NCI-H2171 (cell line): ENCODE measurements at places on chromosomes 12 and 14.
A peak's percentile ranks its signal among the peaks of the same experiment; 100 is the strongest.

DNA sequence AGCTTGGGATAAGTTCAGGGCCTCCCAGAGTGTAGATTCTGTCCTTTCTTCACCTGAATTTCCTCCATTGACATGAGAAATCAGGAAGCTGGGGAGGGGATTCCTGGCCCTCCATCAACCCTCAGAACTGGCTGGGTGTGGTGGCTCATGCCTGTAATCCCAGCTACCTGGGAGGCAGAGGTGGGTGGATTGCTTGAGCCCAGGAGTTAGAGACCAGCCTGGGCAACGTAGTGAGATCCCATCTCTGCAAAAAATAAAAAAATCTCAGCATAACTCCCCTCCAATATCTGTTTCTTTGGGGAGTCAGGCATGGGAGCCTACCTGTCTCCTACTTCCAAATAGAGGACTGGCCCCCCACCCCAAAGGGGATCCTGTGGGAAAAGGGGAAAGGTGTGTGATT, 59.8 kb upstream of the TBX3 start:
- DNase-seq: no peak

GRCh38 chr14:65941091-65941490, 528.6 kb downstream of the FUT8 start:
- peak; percentile 2 for DNase-seq

GRCh38 chr14:52094546-52095271, 25.9 kb upstream of the NID2 start:
- DNase-seq: no peak

- no peak for DNase-seq
Measured at GRCh38 chr14:106396999-106397398, 870.6 kb downstream of the TMEM121 start.

DNA sequence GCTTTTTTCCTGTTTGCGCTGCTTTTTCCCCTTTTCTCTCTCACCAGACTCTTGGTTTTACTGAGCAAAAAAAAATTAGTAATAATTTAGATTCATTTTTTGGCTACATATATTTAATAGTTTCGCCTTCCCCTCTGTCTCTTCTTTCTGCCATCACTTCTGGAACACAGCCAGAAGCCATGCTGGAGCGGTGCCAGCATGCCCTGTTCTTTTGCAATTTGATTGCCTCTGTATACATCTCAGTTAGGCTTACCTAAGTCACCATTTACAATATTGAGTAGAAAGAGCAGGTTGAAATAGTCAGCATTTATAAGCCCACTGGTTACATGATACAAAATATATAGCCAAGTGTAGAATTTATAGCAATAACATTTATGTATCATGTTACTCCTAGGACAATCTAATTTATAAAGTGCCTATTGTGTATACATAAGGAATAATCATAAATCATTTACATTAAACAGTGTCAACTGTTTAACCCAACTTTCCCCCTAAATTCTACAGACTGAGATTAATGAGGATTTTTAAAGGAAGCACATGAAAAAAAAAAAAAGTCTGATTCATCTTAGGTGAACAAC, 413.8 kb upstream of the SOX5 start:
- no peak for DNase-seq

- no peak for DNase-seq
Measured at GRCh38 chr14:75411214-75411540, 16.6 kb upstream of the JDP2 start.

DNA sequence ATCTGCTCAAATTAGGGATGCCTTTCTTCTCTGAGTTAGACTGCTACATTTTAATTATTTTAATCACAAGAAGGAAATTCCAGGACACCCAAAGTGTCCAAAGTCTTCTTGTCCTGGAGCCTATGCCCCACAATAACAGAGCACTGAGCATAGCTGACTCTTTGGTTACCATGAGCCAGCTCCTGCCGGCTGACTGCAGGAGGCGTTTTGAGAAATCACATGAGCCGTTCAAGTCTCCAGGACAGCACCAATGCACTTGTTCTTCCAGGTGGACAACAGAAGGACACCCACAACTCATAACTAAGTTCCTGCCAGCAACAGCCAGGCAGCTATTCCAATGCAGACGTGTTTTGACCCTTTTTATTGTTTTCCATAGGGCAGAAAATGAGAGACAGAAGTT, 46.0 kb upstream of the SRSF5 start:
- DNase-seq: no peak

DNA sequence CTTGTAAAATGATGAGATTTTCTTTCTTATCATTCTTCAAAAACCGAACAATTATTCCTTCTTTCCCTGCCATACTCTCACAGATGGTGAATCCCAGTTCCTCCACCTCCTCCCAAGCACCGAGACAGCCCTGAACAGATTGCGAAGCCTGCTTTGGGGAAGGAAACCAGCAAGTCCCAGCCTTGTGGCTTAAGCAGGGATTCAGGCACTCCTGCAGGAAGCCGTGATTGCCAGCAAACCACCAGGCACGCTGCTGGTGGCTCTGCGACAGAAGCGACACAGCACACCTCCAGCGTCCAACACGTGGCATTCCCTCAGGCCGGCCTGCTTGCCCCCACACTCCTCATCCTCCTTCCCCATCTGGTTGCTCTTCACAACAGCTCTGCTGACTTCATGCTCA, 237.7 kb downstream of the GXYLT1 start:
- no peak for DNase-seq

DNA sequence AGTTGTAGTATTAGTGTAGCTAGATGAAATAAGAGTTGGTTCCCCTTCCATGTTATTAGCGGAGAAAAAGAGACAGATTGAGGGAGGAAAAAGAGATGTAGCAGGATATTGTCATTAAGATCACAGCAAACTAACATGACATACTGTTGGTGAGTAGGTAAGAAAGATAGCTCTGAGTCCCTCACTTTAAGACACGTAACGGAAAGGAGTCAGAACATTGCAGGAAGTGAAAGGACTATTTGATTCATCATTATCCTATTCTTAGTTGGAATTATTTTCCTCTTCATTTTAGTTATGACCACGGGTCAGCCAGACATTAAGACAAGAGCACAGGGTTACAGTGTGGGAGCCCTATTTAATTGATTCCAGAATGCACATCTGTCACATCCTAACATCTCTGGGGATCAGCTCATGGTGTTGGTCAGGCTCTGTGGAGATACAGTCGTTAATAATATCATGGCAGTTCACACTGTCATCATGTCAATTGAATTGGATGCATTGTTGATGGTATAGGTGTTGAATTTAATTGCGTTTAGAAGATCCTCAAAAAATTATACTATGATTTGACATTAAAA, 55.0 kb downstream of the TMX1 start:
- no peak for DNase-seq

DNA sequence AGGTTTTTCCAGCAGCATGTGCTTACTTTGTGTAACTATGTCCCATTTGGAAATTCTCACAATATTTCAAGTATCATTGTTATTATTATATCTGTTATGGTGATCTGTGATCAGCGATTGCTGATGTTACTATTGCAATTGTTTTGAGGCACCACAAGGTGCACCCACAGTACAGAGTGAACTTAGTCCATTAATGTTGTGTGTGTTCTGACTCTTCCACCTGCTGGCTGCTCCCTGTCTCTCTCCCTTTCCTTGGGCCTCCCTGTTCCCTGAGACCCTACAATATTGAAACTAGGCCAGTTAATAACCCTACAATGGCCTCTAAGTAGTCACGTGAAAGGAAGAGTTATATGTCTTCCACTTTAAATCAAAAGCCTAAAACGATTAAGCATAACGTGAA, 153.9 kb downstream of the PIK3C2G start:
- DNase-seq: no peak

- no peak for DNase-seq
Measured at GRCh38 chr14:71361336-71361735, 454.1 kb downstream of the PCNX1 start.

DNA sequence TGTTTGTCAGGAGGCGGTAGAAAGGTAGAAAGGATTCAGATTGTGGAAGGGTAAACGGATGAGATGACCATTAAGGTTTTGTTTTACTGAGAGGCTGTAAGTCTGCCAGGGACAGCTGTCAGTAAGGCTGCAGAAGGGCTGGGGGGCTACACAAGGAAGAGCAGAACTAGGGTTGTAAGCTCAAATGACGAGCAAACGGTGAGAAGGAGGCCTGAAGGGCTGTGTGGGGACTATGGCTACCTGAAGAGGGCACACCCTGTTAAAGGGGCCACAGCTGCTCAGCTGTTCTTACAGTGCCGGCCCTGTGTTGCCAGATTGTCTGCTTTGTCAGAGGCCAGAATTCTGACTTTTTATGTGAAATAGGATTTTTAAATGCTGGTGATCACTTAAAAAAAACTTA, 19.1 kb downstream of the VASH1 start:
- no peak for DNase-seq

GRCh38 chr12:2688381-2688931, 106.3 kb upstream of the FKBP4 start:
- DNase-seq: no peak

DNA sequence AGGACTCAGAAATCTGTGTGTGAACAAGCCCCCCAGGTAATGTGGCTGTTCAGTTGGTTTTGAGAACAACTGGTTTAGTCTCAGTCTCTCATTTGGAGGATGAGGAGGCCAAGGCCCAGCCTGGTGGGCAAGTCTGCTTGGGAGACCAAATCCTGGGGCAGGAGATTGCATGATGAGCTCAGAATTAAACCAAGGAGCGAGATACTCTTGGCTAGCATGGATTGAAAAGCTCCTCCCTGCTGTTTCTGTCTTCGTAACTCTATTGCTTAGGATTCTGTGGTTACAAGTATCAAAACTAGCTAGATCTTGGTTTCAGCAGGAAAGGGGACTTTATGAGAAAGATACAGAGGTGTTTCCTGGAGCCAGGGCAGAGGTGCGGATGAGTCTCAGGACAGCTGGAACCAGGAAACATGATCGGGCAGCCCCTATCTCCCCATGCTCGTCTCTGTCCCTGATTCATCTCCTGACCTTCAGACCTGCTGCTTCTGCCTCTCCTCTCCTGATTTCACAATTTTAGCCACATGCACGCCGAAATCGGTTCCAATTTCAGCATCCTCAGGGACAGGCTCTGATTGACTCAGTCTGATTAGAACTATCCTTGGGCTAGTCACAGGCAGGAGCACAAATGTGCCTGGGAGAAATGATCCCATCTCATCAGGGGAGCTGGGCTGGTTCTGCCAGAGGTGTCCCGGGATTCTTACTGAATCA, 40.2 kb upstream of the RIN3 start:
- no peak for DNase-seq

DNA sequence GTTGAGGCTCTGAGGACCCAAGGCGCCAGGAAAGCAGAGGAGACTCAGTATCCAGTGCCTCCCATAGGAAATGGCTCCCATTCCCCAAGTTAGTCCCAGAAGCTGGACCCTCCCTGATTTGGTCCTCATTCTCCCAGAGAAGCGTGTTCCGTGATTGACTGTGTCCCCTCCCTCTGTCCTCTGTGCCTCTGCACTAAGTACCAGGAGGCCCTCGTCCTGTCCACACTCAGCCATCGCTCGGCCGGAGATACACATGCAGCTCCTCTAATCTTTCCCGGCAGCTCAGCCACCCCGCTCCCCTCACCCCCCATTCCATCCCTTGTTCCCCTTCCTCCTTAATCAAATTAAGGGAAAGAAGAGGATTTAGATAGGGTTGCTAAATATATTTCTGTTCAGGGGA, 28.3 kb upstream of the ATP2A2 start:
- no peak for DNase-seq

GRCh38 chr14:70897464-70897863, 9.8 kb upstream of the PCNX1 start:
- no peak for DNase-seq

GRCh38 chr14:99242816-99243721, 28.9 kb downstream of the BCL11B start:
- no peak for DNase-seq

- no peak for DNase-seq
Measured at GRCh38 chr14:60645126-60645741, 4.0 kb downstream of the SIX1 start.

GRCh38 chr12:94299846-94300245, 151.5 kb downstream of the PLXNC1 start:
- DNase-seq: no peak

DNA sequence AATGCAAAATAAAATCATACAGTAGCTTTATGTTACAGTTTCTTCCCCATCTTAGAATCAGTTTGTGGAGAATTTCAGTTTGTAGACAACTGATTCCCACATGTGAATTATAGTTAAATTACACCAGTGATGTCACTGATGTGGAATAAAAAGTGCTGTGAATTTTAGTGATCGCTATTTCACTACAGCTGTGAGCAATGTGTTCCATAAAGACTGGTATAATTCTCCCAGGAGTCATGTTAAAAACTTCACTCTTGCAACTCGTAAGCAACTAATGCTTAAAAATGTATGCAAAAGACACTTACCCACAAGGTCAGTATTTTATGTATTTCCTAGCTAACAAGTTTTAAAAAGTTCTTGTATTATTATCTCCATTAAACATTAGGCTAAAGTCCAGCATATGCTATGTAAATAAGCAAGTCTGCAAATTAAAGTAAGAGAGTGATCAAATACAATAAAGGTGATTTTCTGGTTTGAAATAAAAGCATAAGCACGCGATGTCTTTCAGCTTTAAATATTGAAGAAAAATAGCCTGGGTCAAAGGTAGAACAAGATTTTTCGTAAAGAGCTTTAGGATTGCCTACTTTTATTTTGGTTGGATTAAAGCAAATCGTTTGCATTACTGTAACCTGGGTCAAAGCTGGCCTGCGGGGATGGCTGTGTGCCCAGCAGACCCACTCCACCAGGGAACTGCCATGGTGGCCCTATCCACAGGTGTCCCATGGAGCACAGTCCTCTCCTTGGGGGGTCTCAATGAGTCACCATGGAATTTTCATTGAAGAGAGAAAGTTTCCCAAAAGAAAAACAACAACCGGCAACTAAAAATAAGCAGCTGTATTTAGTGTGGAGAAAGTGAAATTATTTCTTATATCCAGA, 12.7 kb upstream of the LRIG3 start:
- DNase-seq: no peak

- no peak for DNase-seq
Measured at GRCh38 chr14:78498062-78498595, 328.0 kb downstream of the NRXN3 start.

DNA sequence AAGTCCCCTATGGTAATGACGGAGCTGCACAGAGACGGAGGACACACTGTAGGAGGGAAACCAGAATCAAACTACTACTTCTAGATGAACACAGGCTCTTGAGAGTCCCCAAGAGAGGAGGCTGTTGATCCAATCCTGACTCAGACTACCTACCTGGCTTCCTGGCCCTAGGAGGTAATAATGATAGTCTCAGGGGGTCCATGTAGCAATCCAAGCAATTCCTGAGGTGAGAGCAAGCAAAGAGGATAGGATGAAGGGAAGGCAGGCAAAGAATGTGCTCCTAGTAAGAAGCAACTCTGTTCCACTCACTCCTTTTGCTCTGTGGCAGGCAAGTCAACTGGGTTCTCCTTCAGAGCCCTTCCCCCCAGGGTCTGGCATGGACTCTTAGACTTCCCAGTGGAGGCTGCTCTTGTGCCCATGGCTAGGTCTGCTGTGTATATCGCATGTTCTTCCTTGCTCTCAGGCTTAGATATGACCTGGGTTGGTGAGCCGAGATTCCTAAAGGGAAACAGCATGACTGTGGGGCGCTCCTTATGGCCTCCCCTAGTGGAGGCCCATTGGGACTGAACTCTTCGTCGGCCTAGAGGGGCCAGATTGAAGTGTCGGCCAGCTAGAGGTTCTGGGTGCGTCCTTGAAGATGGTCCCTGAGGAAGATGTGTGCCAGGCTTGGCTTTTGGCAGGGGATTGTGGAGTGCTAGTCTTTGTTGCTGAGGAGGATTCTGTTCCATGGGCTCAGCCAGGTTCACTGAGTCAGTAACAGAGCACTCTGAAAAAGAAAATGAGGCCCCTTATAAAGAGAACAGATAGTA, 2.1 kb downstream of the TINF2 start:
- DNase-seq: no peak
